Activated T-cell treated with anti-CD3 and anti-CD28 coated beads for 48 hours (primary cell): ENCODE measurements at places on chromosomes 5 and 9.

GRCh38 chr5:5066276-5067186, 73.6 kb upstream of the ADAMTS16 start:
- no peak for DNase-seq

GRCh38 chr9:30280229-30280900, 2104.1 kb upstream of the ACO1 start:
- DNase-seq: no peak

DNA sequence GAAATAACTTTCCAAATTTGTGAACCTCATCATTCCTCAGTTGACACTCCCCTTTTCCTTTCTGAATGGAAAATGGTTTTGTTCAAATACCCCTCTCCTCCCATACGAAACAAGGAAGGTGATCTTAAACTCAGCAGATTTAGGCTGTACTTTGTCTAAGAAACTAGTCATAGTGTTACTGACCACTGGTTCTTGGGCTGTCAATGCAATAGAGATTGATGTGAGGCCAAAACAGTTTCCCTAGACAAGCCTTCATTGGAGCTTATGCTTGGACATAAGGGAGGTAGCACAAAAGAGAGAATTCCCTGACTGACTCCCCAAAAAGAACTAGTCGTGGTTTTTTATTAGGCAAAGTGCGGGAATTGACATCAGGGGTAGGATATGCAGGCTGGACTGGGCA, 5.3 kb upstream of the LNPEP start:
- no peak for DNase-seq

DNA sequence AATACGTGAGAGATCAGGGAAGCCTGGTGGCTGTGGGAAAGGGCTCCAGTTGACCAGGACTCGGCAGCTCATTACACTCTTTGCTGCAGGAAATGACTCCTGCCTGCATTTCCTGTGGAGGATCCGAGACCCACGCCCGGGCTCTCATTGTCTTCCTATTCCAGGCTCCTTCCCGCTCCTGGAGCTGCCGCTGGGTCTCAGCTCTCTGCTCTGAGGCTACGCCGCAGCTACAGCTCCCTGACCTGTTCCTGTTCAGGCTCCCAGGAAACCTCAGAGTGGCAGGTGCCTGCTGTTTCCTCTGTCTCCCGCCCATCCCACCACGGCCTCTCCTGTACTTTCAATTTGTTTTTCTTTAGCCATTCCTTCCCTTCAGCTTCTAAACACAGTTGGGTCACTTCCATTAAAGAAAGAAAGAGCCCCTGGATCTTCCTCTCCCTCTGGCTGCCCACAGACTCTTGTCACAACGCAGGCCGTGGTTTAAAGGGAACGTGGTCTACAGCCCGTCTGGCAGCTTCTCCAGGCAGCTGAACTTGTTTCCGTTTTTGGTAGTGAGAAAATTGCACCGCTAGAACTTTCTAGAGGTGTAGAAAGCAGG, 71.5 kb downstream of the IL6ST start:
- DNase-seq: no peak

DNA sequence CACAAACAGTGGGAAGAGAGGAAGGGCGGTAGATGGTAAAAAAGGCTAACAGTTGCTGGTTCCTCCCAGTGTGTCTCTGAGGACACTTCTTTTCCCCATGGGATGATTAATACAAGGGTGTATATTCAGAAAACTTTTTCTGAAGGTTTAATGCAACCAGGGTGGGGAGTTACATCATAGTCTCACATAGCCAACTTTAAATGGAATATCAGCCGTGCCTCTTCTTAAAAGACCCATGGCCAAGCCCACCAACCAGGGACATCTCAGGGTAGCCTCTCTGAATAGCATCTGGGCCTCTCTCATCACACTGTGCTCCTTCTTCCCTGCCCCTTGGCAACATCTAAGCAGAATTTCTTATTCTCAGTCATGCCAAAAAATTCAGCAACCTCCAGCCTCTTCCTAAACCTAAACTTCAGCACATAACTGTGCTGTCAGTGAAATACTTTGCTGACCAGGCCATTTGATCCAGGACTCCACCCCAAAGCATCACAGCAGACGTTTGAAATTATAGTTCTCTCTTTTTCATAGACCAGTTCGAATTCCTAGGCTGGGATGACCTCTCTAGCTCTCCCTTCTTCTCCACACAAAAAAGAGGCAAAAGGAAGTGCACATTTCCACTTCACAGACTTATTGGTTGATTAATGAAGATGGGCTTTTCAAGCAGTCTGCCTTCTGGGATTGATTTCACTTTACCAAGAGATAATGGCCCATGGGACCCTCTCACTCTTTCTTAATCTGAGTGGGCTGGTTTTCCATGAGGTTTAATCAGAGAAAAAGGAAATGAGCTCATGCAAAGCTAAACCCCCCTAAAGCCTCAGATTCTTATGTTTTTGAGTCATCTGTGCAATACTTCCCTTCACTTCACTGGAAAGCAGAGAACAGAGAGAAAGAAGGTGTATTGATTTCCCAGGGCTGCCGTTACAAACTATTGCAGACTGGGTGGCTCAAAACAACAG, 85.1 kb upstream of the RAI14 start:
- DNase-seq: no peak

DNA sequence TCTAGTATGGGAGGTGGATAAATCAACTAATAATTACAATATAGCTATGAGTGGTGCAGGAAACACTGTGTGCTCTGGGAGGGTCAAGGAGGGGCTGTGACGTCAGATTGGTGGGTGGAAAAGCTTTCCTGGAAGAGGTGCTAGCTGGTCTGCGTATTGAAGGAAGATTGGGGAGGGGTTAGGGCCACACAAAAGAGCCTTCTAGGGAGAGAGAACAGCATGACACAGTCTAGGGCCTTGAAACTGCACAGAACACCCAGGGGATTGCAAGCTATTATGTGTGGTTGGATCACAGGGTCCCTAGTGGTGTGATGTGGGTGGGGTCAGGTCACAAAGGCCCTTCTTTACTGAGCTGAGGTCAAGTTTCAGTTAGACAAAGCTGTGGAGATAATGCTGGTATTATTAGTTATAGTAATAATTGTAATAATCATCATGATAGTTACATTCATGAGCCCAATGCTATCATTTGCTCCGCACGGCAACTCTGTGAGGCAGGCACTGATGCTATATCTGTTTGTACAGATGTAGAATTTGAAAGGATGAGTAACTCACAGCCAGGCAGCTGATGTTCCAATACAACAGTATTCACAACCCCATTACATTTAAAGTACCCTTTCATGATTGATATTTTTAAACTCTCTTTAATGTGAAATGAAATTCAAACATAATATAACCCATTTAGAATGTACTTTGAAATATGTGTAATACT, 197.4 kb upstream of the IL12B start:
- DNase-seq: no peak

DNA sequence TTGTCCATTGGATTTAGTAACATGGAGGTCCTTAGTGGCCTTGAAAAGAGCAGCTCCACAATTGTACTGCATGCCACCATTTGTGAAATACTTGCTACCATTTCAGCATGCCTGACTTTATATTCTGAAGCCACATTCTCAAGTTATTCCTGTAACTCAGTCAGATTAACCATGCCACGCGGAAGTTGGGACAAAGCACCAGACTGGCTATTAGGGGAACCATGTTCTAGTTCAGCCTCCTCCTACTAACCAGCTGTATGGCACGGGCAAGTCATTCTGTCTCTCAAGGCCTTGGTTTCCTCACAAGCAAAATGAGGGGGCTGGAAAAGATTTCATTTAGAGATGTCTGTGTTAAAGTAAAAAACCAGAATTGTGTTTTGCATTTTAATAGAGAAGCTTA, 418.0 kb downstream of the PLK2 start:
- no peak for DNase-seq

- DNase-seq: peak; percentile 23
These were observed 104.2 kb upstream of the PANK3 start for GRCh38 chr5:168683247-168683926.

DNA sequence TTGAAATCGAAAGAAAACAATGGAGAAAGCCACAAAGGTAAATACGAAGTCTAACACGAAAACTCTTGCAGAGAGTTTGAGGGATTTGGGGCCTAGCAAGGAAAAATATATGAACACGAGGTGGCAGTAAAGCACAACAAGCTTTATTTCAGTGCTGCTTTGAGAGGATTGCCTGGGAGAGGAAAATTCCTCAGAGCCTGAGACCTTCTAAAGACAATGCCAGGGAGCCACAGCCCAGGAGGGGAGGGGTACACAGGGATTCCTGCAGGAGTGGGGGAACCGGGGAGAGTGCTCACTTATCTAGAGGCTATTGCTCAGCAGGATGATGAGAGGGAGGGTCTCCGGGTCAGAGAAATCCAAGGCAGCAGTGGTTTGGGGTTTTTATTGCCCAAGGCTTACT, 134.9 kb upstream of the ADCY2 start:
- no peak for DNase-seq

GRCh38 chr5:147160902-147161700, 73.7 kb upstream of the STK32A start:
- DNase-seq: no peak

DNA sequence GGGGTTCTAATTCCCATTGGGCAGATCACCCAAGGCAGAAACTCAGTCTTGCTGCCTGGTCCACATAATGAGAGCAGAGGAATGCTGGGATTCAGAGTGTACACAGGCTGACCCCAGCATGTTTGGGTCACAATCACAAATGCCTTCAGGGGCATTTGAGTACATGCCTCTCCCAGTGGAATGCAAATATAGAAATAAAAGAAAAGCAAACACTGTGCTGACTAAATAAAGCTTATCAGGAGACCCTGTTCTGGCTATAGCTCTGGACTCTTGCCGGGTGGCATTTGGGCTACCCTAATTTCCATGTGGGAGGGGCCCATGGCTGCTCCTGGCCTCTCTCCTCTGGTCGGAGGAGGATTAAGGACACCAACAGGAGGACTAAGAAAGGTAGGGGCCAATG, 121.4 kb downstream of the DOCK8 start:
- DNase-seq: no peak

DNA sequence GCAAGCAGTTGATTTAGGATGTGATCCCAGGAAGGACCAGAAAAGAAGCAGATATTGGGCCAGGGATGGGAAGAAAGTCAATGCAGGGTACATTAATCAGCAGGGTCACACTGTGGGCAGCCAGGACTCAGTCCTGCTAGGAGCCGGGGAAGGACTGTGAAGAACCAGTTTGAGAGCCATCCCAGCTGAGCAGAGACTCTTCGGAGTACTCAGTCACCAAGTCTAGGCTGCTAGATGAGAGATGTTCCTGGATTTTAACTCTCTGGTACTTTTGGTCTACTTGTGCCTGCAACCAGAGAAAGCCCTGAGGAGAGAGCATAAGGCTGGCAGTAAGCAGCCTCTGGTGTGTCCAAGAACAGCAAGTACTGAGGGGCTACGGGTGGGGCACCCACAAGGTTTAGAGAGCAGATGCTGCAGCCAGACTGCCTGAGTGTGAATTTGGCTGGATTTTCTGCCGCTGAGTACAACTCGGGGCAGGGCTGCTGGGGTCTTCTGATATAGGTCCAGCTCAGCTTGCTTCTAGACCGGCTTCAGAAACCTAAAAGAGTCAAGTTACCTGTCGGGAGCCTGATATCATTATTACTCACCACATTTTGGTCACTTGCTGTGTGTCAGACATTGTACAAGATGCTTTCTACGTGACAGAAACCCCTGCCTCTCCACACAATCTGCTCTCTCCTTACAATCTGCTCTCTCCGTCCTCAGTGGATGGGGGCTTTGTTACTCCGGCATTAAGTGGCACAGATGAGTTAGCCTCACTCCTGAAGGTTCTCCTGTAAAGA, 250.2 kb upstream of the GAS1 start:
- DNase-seq: no peak

DNA sequence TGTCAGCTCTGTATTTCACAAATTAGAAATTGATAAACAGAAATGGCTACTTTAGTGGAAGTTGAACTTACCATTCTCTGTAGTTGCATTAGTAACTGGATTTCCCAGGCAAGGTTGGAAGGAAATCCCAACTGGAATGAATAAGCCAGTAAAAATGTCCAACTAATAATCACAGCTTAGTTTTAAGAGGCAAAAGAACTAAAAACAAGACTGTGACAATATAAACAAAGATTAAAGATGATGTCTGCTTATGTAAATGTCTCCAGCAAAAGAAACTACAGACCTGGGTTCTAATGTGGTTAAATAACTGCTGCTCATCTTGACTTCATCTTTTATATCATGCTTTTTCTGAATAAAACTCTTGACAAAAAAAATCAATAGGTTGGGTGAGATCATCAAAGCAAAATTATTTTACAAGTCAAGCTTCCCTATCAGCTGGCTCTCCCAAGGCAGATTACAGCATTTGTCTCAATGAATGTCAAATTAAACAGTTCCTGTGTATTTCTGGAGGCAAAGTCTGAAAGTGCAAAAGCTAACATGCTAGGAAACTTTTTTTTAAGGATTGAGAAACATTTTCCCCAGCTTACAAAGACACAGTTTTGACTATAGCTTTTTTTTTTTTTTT, 62.3 kb upstream of the HMHB1 start:
- no peak for DNase-seq

- no peak for DNase-seq
These were observed 45.9 kb upstream of the GABRP start for GRCh38 chr5:170737591-170737990.

DNA sequence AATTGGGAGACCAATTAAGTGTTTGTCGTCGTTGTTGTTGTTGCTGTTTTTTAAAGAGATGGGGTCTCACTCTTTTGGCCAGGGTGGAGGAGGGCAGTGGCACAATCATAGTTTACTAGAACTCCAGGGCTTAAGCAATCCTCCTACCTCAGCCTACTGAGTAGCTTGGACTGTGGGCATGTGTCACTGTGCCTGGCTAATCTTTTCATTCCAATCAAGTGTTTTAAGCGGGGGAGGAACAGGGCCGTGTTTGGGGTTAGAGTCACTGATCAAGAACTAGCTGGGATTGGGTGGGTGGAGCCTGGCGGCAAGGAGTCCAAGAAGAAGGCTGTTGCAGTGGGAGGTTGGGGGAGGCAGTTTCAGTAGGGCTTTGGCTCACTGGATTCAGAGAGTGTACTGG, 13.8 kb downstream of the SNX30 start:
- no peak for DNase-seq

DNA sequence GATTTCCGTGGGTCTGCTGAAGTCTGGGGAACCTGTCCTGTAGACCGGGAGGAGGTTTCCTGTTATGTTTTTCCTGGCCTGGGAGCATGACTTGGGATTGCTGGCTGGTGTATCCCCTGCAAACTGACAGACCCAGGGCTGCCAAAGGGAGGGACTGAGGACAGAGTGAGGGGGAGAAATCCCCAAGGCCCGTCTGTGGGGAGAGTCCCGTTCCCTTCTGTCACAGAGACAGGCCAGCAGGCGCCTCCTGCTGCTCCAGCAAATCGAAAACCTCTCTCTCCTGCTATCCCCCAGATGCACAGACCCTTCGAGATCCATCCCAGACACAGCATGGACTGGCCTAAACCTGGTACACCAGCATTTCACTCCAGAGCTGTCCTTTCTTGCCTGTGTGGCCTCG, 56.2 kb upstream of the ALDH1B1 start:
- no peak for DNase-seq

- no peak for DNase-seq
These were observed 159.8 kb upstream of the GLRA1 start for GRCh38 chr5:152084476-152084875.
